Activated naive CD4-positive, alpha-beta T cell treated with anti-CD3 and anti-CD28 coated beads, Interleukin-2, amount 10 ng/mL, durations not matched to agents 5 hours and 36 hours (primary cell): ENCODE measurements at places on chromosomes 16 and 17. TPM values are rescaled to one million over a fixed set of nuclear protein-coding genes. Genes with fewer than 3 reads are reported as not detected.

The PLCD3 gene
- 2.4 TPM for total RNA-seq

The PPM1E gene
- not detected for total RNA-seq

The FGF11 gene
- total RNA-seq = 21.6 TPM

The RNF135 gene
- total RNA-seq = 6.9 TPM
